ENCODE measurements at places on chromosomes 1 and 21.

- DNase-seq: no peak
Measured at GRCh38 chr1:76905876-76906595, 38.8 kb downstream of the ST6GALNAC5 start.

GRCh38 chr1:56068908-56069307 is 510.5 kb downstream of the PLPP3 start:
- DNase-seq: no peak

- DNase-seq: no peak
Measured at GRCh38 chr1:118868387-118868786, 119.8 kb downstream of the TBX15 start.

- DNase-seq: no peak
Measured at GRCh38 chr1:2060072-2060471, 9.9 kb downstream of the PRKCZ start.

All from trophoblast cell (in vitro differentiated cells and primary cell).